Left hindlimb (tissue), 1 donor: ENCODE measurements at places on chromosomes 16 and 17.

- no peak for DNase-seq
These were observed 189.7 kb downstream of the SNX29 start for GRCh38 chr16:12166271-12166670.

DNA sequence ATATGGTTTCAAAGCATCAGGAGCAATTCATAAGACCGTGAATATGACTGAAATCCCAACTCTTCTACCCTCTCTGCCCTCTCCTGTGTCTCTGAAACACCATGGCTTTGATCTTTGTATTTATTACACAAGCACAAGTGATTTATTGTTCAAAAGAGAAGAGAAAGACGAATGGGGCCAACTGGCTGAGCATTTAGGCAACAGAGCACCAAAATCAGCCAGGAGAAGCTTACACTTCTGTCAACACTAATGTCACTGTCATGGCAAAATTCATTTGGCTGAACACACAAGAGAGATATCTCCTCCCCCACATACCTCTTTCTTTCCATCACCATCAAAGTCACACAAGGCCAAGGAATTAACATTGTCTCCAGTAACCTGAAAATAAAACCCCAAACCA lies 9.3 kb downstream of the BBS2 start:
- no peak for DNase-seq

DNA sequence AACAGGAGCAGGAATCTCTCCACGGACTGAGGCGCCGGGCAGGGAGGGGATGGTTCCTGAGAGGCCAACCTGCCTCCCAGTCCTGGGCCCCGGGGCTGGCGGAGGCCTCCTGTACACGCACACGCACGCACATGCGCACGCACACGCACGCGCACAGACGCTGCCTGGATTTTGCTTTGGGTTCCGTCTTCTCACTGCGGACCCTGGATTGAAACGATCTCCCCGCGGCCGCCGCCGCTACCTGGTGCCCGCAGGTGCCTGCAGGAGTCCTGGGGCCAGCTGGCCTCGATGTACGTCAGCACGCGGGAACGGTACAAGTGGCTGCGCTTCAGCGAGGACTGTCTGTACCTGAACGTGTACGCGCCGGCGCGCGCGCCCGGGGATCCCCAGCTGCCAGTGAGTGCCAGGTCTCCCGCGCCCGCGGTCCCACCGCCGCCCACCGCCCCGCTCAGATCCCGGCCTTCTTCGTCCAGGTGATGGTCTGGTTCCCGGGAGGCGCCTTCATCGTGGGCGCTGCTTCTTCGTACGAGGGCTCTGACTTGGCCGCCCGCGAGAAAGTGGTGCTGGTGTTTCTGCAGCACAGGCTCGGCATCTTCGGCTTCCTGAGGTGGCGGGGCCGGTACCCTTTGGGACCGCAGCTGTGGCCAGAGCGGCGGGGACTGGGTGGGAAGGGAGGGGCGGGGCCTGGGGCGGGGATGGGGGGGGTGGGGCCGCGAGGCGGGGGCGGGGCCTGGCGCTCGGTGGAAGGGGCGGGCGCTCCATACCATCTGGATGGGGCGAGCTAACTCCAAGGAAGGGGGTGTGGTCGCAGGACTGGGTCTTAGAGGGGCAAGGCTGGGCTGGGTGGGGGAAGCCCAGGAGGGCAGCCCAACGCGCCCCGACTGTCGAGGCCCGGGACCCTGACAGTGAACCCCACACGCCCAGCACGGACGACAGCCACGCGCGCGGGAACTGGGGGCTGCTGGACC lies 12.3 kb downstream of the CES4A start:
- DNase-seq, result peak; percentile 77

- DNase-seq, result no peak
These were observed 2.0 kb downstream of the STAT5B start for GRCh38 chr17:42274253-42274542.

GRCh38 chr17:82152556-82153294 lies 54.7 kb upstream of the FASN start:
- DNase-seq, result no peak

- DNase-seq, result no peak
These were observed 9.2 kb downstream of the KDM6B start for GRCh38 chr17:7843257-7843535.

DNA sequence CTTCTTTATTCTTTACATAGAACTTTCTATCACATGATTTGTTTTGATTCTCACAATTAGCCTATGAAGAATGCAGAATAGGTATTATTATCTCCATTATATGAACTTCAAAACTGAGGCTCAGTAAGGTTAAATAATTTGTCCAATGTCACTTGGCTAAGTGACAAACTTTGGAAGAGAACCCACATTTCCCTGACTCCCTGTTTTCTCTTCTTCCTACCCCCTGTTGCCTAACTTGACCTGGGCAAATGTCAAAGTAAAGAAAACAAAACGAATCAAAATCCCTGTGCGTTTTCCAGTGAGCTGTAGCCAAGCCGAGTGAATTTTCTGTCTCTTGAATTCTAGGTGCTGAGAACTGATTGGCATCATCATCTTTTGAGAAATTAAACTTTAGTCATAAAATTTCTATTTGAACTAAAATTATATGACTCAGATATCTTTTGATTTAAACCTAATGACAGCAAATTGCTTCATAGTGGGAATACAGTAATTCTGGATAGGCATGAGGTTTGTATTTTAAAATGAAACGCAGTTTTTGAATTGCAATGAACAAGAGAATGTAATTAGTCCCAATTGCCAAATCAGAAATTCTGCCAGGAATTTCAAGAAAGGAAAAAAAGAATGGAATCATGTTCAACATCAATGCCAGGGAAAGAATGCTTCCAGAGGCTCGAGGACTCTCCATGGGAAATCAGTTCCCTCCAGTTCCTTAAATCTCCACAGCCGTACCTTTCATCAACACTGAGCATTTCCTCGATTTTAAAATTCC lies 4.6 kb upstream of the NACA2 start:
- DNase-seq, result no peak
